ENCODE measurements at places on chromosomes 13 and 19.
A peak's percentile ranks its signal among the peaks of the same experiment; 100 is the strongest.

GRCh38 chr13:93270769-93271742, 44.4 kb downstream of the GPC6 start:
- H3K27ac ChIP-seq: no peak overlapping the region
- no peaks in the 10 kb centered on the region for H3K27me3 ChIP-seq
- no peak overlapping the region for H3K4me3 ChIP-seq
- DNase-seq: no peak
- H3K36me3 ChIP-seq: no peaks in the 10 kb centered on the region

DNA sequence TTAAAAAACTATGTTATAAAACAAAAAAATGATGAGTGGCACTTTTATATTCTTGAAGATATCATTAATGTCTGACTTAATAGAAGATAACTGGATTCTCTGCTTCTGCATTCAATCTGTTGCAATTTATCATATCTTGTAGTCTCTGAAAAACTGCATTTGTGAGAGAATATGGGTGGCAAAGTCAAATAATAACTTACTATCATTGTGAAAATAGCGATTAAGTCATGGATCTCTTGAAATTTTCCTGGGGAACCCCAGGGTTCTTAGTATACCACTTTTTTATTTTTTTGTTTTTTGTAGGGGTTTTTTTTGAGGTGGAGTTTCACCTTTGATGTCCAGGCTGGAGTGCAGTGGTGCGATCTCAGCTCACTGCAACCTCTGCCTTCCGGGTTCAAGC, 127.1 kb downstream of the STOML3 start:
- DNase-seq: no peak
- H3K27ac ChIP-seq: no peak overlapping the region
- H3K27me3 ChIP-seq: no peaks in the 10 kb centered on the region
- no peaks in the 10 kb centered on the region for H3K36me3 ChIP-seq
- H3K4me1 ChIP-seq: no peaks in the 10 kb centered on the region
- H3K4me3 ChIP-seq: no peak overlapping the region

DNA sequence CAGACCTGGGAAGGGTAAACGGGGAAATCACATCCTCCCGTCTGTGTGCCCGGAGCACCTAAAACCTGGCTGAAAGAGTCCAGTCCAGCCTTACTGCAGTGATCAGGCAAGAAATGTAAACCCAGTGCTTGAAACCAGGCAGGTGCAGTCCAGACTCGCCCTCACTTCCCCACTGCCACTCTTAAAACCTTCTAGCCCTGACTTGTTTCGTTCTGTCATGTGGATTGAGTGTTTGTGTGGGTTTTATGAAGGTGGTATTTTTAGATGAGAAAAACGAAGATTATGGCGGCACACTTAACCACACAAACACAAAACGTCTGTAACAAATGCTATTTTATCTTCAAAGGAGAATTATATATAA, 839 bp upstream of the CKAP2 start:
- H3K27me3 ChIP-seq: no peaks in the 10 kb centered on the region
- H3K4me3 ChIP-seq: no peak overlapping the region
- no peak overlapping the region for H3K27ac ChIP-seq

GRCh38 chr13:107644136-107644535, 571.2 kb downstream of the LIG4 start:
- DNase-seq: no peak
- no peaks in the 10 kb centered on the region for H3K27me3 ChIP-seq
- H3K36me3 ChIP-seq: no peaks in the 10 kb centered on the region
- H3K27ac ChIP-seq: no peak overlapping the region
- no peak overlapping the region for H3K4me3 ChIP-seq

DNA sequence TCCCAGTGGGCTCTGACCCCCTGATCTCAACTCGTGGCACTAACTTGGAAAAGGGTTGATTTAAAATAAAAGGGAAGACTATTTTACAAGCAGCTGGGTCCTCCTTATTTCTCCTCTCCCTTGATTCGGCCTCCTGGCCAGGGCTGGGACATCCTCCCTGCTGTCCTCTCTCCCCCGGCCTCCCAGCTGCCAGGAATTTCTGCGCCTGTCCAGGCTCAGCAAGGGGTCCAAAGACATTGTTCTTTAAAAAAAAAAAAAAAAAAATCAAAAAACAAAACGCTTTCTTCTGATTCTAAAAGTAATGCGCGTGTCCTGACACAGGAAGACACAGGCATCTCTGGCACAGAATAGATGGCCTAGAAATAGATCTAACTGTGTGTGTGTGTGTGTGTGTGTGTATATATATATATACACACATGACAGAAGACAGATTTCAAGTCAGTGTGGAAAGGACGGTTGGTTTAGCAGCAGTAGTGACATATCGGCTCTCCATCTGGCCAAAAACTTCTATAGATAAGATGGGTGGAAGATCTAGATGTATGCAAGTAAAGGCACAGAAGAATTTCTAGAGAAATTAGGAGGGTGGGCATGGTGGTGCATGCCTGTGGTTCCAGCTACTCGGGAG, 12.3 kb upstream of the LENG8 start:
- H3K27ac ChIP-seq: no peak overlapping the region
- H3K27me3 ChIP-seq: no peaks in the 10 kb centered on the region
- H3K4me1 ChIP-seq: peaks cover 13% of the 10 kb centered on the region
- no peaks in the 10 kb centered on the region for H3K36me3 ChIP-seq

DNA sequence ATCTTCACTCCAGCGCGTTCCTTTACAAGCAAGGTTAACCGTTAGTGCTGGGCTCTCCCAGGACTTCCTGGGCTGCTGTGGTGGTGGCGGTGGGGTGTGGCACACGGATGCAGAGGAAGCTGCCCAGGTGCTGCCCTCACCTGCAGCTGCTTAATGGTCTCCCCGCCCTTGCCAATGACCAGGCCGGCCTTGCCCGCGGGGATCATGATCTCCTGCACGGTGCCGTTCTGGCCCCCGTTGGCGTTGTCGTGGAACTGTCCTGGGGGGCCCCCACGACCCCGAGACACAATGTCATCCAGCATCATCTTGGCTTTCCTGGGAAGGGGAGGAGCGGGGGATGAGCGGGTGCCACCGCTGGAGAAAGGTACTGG, 6.1 kb downstream of the KHSRP start:
- no peak for DNase-seq
- no peaks in the 10 kb centered on the region for H3K27me3 ChIP-seq
- H3K36me3 ChIP-seq: peaks cover 71% of the 10 kb centered on the region
- H3K4me3 ChIP-seq: no peak overlapping the region
- no peaks in the 10 kb centered on the region for H3K4me1 ChIP-seq

GRCh38 chr13:99895444-99896368, 75.9 kb downstream of the ZIC5 start:
- no peaks in the 10 kb centered on the region for H3K36me3 ChIP-seq
- DNase-seq: no peak
- peaks cover 10% of the 10 kb centered on the region for H3K4me1 ChIP-seq
- H3K4me3 ChIP-seq: peak overlapping the region; percentile 25
- H3K27ac ChIP-seq: no peak overlapping the region

DNA sequence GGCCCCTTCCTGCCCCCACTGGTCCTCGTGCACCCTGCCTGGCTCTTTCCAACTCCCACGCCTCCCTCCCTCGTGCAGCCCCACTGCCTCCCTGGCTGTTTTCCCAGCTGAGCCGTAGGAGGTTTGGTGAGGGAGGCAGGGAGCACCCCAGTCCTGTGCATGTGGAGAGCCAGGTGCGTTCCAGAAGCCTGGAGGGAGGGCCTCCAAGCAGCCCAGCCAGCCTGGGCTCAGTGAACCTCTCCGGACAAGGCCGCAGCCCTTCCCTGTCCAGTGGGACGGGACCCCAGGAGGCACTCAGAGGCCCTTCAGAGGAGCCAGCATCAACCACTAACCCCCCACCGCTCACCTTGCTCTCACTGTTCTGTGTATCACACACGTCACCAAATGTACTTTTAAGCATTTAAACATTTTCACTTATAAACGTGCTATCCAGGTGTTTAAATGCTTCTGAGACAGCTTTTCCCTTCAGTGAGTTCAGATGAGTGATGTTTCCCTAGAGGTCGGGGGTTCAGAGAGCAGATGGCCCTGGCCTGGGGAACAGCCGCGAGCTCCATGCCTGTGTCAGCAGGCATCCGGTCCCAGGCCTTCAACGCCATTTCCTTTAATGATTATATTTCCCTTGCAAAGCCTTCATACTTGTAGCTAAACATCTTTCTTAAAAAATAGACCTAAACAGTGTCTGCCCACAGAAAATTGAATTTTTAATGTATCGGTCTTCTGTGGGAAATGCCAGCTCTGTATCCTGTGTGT, 122.6 kb downstream of the ATP11A start:
- H3K4me1 ChIP-seq: no peaks in the 10 kb centered on the region
- peaks cover 15% of the 10 kb centered on the region for H3K36me3 ChIP-seq
- H3K4me3 ChIP-seq: no peak overlapping the region
- no peaks in the 10 kb centered on the region for H3K27me3 ChIP-seq
- no peak overlapping the region for H3K27ac ChIP-seq

GRCh38 chr19:11281356-11282049, 14.5 kb upstream of the TSPAN16 start:
- H3K4me1 ChIP-seq: no peaks in the 10 kb centered on the region
- H3K27ac ChIP-seq: no peak overlapping the region
- no peak overlapping the region for H3K4me3 ChIP-seq
- H3K36me3 ChIP-seq: no peaks in the 10 kb centered on the region
- no peak for DNase-seq
- no peaks in the 10 kb centered on the region for H3K27me3 ChIP-seq

GRCh38 chr19:2494447-2495129, 18.7 kb downstream of the GADD45B start:
- no peaks in the 10 kb centered on the region for H3K36me3 ChIP-seq
- H3K4me1 ChIP-seq: peaks cover 6% of the 10 kb centered on the region
- no peak overlapping the region for H3K27ac ChIP-seq
- peak overlapping the region; percentile 38 for H3K4me3 ChIP-seq

DNA sequence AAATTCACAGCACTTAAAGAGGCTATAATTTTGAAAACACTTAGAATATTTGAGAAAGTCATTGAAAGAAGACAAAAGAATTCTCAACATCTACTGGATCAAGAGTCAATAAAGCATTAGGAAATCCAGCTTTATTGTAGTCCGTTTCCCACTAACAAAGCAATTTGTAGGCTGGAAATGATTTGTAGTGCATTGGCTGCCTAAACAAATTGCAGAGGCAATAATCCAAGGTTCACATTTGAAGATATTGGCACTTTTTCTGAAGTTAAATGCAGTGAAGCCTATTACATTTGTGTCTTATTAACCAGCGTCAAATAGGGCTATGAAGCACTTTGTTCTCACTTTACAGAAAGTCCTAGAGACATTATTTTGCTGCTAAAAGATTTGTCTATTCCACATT, 848.1 kb upstream of the SLITRK1 start:
- H3K36me3 ChIP-seq: no peaks in the 10 kb centered on the region
- no peak for DNase-seq
- H3K27me3 ChIP-seq: no peaks in the 10 kb centered on the region
- H3K27ac ChIP-seq: no peak overlapping the region
- no peaks in the 10 kb centered on the region for H3K4me1 ChIP-seq
- no peak overlapping the region for H3K4me3 ChIP-seq

GRCh38 chr19:41821003-41821735, 23.3 kb downstream of the LYPD4 start:
- H3K27me3 ChIP-seq: no peaks in the 10 kb centered on the region
- H3K4me1 ChIP-seq: no peaks in the 10 kb centered on the region
- H3K27ac ChIP-seq: no peak overlapping the region
- H3K4me3 ChIP-seq: no peak overlapping the region
- DNase-seq: peak; percentile 41

Data from iPS DF 6.9 (cell line).